ENCODE measurements at places on chromosomes 2 and 18. TPM values are rescaled to one million over a fixed set of nuclear protein-coding genes. Genes with fewer than 3 reads are reported as not detected.

DNA sequence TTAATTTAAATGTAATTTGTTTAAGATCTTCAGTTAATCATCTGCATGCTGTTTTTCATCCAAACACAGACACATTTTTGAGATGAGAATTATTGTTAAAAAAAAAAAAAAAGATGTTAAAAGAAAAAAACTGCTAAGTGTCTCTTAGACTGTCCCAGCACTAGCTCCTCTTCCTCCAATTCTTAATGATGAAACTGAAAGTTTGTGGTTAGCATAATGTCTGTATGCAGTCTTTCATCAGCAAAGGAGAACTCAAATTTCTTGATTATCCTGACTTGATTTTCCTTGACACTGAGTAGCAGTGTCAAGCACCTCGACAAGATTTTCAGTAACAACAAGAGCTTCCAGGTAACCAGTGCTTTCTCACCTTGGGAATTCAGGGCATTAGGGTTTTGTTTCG is 274.4 kb downstream of the LRRTM1 start:
- no peak for DNase-seq
- H3K4me1 ChIP-seq: no peaks in the 10 kb centered on the region
- no peak overlapping the region for H3K27ac ChIP-seq

The SGPP2 gene
- 2.1 TPM for total RNA-seq

The SNTG2 gene
- total RNA-seq: 7.7 TPM

The CD28 gene
- total RNA-seq: not detected

The TTN gene
- 0.34 TPM for total RNA-seq

GRCh38 chr2:138177693-138178092 is 213.4 kb downstream of the HNMT start:
- no peak overlapping the region for H3K27ac ChIP-seq
- no peak overlapping the region for H3K4me3 ChIP-seq
- no peaks in the 10 kb centered on the region for H3K27me3 ChIP-seq
- no peaks in the 10 kb centered on the region for H3K36me3 ChIP-seq
- DNase-seq: no peak
- H3K4me1 ChIP-seq: no peaks in the 10 kb centered on the region

DNA sequence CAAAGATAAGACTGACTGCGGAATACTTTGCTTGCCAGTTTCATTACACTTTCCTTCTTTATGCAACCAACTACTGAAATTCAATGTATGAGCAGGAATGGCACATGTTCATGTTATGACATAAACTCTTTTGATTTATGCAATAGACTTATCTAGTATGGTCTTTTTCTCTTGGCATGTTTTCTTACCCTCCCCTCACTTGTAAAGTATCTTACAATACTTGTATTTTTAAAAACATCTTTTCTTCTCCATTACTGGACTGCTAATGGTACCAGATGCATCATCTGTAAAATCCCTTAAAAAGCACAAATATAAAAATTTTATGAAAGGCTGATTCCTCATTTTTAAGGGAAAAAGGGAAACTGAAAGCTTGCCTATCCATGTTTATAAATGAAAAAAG is 373.8 kb downstream of the ZEB2 start:
- H3K27ac ChIP-seq: no peak overlapping the region
- no peak for DNase-seq
- H3K36me3 ChIP-seq: no peaks in the 10 kb centered on the region

The NRBP1 gene
- total RNA-seq: 142 TPM

GRCh38 chr2:209501579-209501978 is 77.7 kb downstream of the MAP2 start:
- H3K27ac ChIP-seq: no peak overlapping the region
- H3K36me3 ChIP-seq: peaks cover 8% of the 10 kb centered on the region
- H3K27me3 ChIP-seq: peaks cover 2% of the 10 kb centered on the region
- DNase-seq: no peak
- H3K4me1 ChIP-seq: no peaks in the 10 kb centered on the region
- H3K4me3 ChIP-seq: no peak overlapping the region

DNA sequence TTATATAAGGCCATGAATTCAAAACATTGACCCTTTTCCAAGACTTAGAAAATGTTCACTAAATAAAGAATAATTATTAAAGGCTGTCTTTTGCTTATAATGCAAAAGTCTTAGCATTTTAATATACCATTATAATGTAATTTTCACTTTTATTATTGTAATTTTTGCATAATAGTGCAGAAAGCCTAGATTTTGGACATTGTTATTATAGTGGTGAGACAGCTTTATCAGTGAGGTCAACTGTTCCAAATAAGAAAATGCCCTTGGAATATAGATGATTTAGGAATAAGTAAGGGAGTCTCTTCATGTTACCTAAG is 56.6 kb downstream of the ATIC start:
- H3K36me3 ChIP-seq: no peaks in the 10 kb centered on the region
- H3K4me1 ChIP-seq: no peaks in the 10 kb centered on the region
- no peak overlapping the region for H3K27ac ChIP-seq
